ENCODE measurements at places on chromosomes 4 and X. TPM values are rescaled to one million over a fixed set of nuclear protein-coding genes. Genes with fewer than 3 reads are reported as not detected.

DNA sequence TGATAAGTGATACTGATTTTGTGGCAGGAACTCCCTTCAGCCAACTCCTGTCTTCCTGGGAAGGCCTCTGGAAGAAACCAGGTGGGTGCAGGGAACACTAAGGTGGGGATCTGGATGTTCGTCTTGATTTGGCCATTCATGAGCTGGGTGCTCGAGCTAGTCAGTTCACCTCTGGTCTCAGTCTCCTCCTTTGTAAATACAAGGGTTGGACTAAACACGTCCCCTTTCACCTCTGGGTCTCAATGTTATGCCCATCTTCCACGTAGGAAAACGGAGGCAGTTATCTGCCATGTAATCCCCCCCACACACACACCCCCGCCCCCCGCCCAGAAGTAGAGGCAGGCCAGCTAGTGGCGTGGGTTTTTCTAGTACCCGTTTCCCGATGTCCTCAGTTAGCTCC lies 4.1 kb upstream of the RS1 start:
- no peak for DNase-seq

GRCh38 chr4:41360214-41360920 lies 103.6 kb downstream of the UCHL1 start:
- DNase-seq: peak; percentile 75

DNA sequence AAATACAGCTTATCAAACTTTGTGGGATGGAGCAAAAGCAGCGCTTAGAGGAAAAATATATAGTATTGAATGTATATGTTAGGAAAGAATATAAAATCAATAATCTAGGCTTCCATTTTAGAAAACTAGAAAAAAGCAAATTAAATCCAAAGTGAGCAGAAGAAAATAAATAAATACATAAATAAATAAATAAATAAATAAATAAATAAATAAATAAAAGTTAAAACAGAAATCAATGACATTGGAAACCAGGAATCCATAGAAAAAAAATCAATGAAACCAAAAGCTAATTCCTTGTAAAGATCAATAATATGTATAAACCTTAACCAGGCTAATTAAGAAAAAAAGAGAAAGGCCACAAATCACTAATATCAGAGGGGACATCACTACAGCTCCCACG lies 141.8 kb upstream of the C1QTNF7 start:
- DNase-seq: no peak

The PNMA6F gene
- not detected for total RNA-seq

DNA sequence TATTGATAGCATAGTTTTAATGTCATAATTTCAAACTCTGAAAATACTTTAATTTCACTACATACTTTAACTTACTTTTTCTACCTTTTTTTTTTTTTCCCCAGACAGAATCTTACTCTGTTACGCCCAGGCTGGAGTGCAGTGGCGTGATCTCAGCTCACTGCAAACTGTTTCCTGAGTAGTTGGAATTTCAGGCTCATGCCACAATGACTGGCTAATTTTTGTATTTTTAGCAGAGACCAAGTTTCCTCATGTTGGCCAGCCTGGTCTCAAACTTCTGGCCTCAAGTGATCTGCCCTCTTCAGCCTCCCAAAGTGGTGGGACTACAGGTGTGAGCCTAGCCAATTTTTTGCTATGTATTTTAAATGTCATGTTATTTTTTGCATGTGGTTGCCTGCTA lies 741.6 kb downstream of the TRAM1L1 start:
- DNase-seq: no peak

Data from MCF 10A (cell line).